ENCODE measurements at places on chromosomes 2 and 18.

DNA sequence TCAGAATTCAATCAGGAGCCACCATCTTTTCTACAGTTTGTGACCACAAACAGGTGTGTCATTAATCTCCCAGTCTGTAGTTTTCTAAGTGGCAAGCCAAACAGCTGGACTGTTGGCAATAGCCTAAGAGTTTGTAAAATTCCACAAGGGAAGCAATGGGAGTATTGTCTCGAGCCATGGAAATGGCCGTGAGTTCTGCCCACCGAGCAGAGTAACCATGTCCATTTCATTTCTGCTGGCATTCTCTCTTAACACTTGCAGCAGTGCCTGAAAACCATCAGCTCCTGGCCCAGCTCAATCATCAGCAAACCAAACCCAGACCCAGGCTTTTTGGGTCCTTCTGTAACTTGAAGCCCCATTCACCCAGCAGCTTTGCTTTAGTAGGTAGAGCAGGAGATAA lies 387.8 kb upstream of the CDH7 start:
- DNase-seq = no peak

GRCh38 chr2:167637741-167638140 lies 609.7 kb downstream of the STK39 start:
- no peak for DNase-seq

GRCh38 chr2:207182911-207183310 lies 17.2 kb upstream of the KLF7 start:
- no peak for DNase-seq

GRCh38 chr2:216519154-216519762 lies 20.6 kb downstream of the RPL37A start:
- DNase-seq = peak; percentile 5

DNA sequence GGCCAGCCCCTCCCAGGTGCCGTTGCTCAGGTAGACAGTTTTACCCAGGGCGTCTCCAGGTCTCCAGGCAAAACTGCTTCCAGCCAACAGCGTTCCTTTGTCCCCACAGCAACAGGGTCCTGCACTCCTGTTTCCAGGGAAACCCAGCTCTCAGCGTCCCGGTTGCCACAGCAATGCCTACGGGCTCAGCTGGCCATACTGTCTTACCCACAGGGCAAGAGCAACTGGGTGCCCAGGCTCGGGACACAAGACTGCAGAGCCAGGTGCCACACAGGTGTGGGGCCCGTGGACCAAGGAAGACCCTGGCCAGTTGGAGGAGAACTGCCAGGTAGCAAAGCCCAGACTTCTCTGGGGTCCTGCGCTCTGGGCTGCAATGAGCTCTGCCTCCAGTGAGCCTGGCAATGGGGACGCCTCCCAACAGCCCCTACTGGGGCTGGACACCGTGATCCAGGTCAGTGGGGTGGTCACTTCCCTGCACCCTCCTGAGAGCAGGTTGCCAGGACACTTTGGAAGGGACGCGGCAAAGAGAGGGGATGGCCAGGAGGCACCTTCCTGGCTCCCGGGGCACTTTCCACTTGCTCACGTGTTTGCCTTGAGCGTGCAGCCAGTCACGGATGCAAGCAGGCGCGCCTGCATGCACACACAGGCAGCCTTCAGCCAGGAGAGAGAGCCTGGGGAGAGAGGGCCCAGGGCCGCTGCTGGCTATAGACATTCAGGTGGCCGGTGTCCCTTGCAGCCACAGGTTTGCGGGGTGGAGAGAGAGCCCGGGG lies at the start of gene CROCC2:
Gene CROCC2 (plus strand): TSS at position 196 of the 770 bp plus-strand sequence. CDS start 178 bp downstream, at position 374.
- DNase-seq = no peak

- DNase-seq = no peak
Observed at GRCh38 chr18:79117385-79117784, 48.2 kb downstream of the ATP9B start.

GRCh38 chr2:42049221-42050009 lies 1.6 kb downstream of the PKDCC start:
- no peak for DNase-seq

DNA sequence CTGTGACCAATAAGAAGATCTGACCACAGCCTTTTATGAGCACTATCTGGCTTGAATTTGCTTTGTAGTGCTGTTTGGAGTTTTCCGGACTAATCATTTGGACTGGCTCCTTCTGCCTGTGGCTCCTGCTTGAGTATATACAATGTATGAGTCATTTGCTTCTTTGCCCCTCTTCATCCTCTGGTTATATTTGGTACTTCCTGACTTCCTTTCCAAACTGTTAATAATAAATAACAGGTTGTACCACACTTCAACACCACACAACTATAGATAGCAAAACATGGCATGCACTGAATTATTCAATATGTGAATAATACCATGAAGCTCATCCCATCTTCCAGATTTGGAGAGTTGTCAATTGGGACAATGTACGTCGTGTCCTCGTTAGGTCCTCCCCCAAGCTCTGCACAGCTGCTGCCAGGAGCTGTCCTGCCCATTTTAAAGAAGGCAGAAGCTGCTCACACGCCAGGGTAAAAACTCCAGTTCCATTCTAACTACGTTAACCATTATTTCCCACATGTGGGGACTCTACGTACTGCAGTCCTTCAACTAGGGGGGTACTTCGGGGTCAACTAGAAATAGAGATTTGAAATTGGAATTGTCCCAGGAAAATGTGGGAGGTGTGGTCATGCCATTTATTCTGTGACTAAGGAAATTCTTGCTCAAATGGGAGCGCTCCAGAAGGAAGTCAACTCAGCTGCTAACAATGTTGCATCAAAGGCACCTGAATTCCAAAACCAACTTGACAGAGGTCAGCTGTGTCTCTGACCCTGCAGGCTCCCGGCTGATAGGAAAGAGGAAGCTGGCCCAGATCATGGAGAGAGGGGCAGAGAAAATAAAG lies 38.1 kb downstream of the ST8SIA5 start:
- no peak for DNase-seq

Data from stimulated activated CD8-positive, alpha-beta memory T cell treated with anti-CD3 and anti-CD28 coated beads, Interleukin-4, amount 100 ng/mL, for 1 hour (primary cell).